ENCODE measurements at places on chromosomes 5 and 9.

DNA sequence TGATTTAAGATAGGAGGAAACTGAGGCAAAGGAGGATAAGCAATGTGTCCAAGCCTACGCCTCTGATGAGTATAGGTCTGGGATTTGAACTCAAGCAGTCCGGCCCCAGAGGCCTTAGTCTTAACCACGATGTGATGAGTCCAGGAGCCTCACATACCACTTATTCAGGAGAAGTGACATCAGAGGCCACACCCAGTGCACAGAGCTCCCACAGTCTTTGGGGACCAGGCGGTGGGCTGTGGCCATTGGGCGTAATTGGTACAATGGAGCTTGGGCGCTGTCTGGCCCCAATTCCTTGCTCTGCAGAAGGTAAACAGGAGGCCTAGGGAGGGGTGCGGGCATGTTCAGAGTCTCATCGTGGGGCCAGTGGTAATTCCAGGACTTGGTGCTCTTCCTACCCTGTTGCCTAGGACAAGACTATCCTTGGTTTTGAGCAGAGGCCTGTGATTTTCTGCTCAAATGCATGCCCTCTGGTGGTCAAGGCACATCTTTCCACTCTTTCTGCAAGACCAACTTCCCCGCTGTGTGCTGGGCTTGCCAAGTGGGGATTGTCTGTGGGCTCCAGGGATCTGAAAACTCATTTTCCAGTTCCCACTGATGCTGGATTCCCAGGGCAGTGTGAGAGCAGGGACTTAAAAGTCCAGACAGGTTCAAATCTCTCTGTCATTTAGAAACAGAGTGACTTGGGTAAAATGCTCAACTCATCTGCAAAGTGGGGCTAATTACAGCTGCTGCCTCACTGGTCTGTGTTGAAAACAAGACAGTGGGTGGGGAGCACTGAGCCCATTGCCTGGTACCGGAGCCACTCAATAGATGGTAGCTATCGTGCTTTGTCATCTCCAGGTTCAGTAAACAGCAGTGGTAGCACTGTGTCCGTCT lies 15.8 kb downstream of the NDST1 start:
- DNase-seq: no peak

- no peak for DNase-seq
Observed at GRCh38 chr5:137665678-137666460, 70.0 kb downstream of the KLHL3 start.

- DNase-seq: peak; percentile 3
Observed at GRCh38 chr9:132575005-132575609, 7.3 kb upstream of the BARHL1 start.

- no peak for DNase-seq
Observed at GRCh38 chr5:97181856-97182545, 1.0 kb downstream of the RIOK2 start.

DNA sequence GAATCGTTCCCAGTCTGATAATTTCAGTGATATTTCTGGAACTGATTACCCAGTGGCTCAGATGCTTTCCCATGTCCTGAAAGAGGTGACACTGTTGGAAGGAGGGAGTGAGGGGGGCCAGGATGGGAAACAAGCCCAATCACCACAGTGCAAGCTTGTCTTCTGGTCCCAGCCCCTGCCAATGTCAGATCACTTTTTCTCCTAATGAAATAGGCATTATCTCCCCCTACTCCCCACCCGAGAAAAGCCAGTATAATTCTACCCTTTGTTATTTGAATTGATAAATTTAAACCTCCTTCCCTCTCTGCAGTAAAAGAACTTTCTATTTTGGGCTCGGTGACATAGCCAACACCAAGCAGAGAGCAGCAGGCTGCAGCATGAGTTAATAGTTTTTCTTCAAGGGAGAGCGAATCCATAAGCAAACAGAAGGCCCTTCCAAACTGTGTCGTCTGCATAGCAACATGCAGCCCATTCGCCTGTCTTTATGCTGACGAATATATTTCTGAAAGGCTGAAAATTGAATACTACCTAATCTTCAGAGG lies 14.6 kb upstream of the PPP2CA start:
- no peak for DNase-seq

- DNase-seq: no peak
Observed at GRCh38 chr5:57804007-57804444, 321.4 kb upstream of the ACTBL2 start.

- DNase-seq: no peak
Observed at GRCh38 chr5:159133041-159133741, 33.5 kb upstream of the EBF1 start.

- DNase-seq: no peak
Observed at GRCh38 chr9:26181836-26182235, 503.6 kb upstream of the TUSC1 start.

DNA sequence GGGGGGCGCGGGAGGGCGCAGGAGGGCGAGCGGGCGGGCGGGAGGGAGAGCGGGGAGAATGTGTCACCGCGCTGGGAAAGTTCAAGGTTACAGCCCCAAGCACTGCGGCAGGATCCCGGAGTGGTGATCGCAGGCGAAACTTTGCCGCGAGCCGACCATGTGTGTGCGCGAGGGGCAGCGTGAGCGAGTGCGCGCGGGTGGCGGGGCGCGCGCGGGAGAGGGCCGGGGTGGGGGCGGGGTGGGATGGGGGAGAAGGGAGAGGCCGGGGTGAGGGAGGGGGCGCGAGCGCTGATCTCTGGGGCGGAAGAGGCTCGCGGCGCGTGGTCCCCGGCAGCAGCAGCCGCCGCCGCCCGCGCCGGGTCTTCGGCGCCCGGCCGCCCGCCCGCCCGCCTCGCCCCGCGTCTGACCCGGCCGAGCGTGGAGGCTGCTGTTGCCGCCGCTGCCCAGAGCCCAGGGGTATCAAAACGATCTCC lies at the start of gene NFIB:
Gene NFIB (minus strand): TSS at position 191 of the 473 bp plus-strand sequence. CDS start 630 bp downstream, outside the sequence.
- no peak for DNase-seq

DNA sequence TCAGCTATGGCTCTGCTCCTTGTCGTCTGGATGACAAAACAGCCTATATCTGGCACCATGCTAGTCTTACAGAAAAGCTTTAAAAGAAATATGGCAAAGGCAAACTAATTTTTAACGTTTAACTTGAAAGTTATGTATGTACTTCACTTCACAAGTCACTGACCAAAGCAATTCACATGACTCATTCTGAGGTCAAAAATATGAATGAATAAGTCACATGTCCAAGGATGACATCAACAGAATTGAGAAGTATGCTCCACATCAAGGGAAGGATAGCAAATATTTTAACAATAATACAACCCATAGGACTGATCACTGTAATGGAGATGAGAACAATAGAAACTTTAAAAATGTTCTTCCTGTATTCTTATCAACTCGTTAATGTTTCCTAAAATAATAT lies 1072.6 kb upstream of the NUDT12 start:
- no peak for DNase-seq

Measured in stimulated activated CD8-positive, alpha-beta memory T cell treated with anti-CD3 and anti-CD28 coated beads, Interleukin-4, amount 100 ng/mL, for 1 hour (primary cell).